ENCODE measurements at places on chromosomes 11 and 22. TPM values are rescaled to one million over a fixed set of nuclear protein-coding genes. Genes with fewer than 3 reads are reported as not detected.

Gene BATF2
- not detected for total RNA-seq

Gene PRR5L
- total RNA-seq = 102 TPM

Gene CCDC87
- total RNA-seq = 0.39 TPM

- H3K36me3 ChIP-seq = no peaks in the 10 kb centered on the region
- H3K27ac ChIP-seq = no peak overlapping the region
- no peak for DNase-seq
- H3K4me3 ChIP-seq = no peak overlapping the region
These were observed 3.0 kb downstream of the C11orf52 start for GRCh38 chr11:111921541-111922230.

- no peak within 1 kb of the TSS for H3K4me3 ChIP-seq
- DNase-seq = no peak
- H3K4me1 ChIP-seq = no peaks in the 10 kb centered on the region
- H3K36me3 ChIP-seq = no peaks in the 10 kb centered on the region
- H3K27me3 ChIP-seq = no peaks in the 10 kb centered on the region
These were observed at the start of gene GPR152 for GRCh38 chr11:67452141-67452952. TSS of gene GPR152 (minus strand) at chr11:67452729. CDS start at chr11:67452724, 5 bp downstream.

DNA sequence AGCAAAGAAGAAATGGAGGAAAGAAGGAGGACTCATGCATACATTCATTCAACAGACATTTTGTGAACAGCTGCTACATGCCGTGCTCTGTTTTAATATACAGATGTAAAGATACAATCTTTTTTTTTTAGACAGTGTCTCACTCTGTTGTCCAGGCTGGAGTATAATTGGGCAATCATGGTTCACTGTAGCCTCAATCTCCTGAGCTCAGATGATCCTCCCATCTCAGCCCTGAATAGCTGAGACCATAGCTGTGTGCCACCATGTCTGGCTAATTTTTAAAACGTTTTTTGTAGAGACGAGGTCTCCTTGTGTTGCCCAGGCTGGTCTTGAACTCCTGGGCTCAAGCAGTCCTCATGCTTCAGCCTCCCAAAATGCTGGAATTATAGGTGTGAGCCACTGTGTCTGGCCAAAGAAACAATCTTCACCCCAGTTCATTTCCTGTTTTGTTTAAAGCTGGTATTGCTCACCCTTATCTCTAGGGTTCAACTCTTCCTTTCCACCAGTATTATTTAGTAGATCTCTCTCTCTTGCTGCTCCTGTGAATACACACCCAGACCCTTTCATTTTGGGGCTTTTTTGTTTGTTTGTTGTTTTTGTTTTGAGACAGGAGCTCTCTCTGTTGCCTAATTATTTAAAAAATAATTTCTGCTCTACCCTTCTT, 69.8 kb downstream of the RNF169 start:
- no peaks in the 10 kb centered on the region for H3K27me3 ChIP-seq
- DNase-seq = no peak
- H3K4me3 ChIP-seq = no peak overlapping the region
- no peak overlapping the region for H3K27ac ChIP-seq
- H3K36me3 ChIP-seq = peaks cover 50% of the 10 kb centered on the region
- H3K4me1 ChIP-seq = peaks cover 17% of the 10 kb centered on the region

GRCh38 chr22:17980015-17980590, 44.3 kb downstream of the MICAL3 start:
- peaks cover 49% of the 10 kb centered on the region for H3K4me1 ChIP-seq
- no peak for DNase-seq
- no peak overlapping the region for H3K4me3 ChIP-seq
- H3K27me3 ChIP-seq = no peaks in the 10 kb centered on the region
- no peaks in the 10 kb centered on the region for H3K36me3 ChIP-seq

DNA sequence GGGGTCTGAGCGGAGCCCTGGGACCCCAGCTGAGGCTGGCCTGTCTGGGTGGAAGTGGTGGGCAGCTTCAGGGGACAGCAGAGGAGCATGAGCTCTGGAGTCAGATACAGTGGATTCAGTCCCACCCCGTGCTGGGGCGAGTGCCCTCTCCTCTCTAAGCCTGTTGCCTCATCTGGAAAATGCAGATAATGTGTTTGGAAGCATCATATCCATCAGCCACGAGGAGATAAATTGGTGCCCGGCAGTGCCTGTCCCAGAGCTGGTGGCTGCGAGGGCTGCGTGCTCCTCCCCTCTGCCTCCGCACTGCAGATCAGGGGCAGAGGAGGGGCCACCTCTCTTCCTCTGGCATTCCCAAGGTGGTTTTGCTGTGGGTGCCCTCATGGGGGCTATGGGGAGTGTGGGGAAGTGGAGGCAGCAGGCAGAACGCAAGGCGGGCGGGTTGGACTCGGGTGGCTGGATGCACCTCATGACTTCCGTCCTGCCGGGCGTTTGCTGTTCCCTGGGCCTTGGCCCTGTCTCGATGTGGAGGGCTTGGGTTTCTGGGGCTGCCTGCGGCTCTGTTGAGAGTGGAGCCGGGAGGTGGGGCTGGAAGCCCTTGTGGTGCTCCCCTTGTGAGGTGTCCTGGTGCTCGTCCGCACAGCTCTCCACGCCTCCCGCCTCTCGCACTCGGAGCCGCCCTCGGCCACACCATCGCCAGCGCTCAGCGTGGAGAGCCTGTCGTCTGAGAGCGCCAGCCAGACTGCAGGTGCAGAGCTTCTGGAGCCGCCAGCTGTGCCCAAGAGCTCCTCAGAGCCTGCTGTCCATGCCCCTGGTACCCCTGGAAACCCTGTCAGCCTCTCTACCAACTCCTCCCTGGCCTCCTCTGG, 20.9 kb downstream of the MICALL1 start:
- no peak for DNase-seq
- peaks cover 16% of the 10 kb centered on the region for H3K4me1 ChIP-seq
- H3K36me3 ChIP-seq = peaks cover 18% of the 10 kb centered on the region
- no peak overlapping the region for H3K4me3 ChIP-seq
- no peak overlapping the region for H3K27ac ChIP-seq
- no peaks in the 10 kb centered on the region for H3K27me3 ChIP-seq

DNA sequence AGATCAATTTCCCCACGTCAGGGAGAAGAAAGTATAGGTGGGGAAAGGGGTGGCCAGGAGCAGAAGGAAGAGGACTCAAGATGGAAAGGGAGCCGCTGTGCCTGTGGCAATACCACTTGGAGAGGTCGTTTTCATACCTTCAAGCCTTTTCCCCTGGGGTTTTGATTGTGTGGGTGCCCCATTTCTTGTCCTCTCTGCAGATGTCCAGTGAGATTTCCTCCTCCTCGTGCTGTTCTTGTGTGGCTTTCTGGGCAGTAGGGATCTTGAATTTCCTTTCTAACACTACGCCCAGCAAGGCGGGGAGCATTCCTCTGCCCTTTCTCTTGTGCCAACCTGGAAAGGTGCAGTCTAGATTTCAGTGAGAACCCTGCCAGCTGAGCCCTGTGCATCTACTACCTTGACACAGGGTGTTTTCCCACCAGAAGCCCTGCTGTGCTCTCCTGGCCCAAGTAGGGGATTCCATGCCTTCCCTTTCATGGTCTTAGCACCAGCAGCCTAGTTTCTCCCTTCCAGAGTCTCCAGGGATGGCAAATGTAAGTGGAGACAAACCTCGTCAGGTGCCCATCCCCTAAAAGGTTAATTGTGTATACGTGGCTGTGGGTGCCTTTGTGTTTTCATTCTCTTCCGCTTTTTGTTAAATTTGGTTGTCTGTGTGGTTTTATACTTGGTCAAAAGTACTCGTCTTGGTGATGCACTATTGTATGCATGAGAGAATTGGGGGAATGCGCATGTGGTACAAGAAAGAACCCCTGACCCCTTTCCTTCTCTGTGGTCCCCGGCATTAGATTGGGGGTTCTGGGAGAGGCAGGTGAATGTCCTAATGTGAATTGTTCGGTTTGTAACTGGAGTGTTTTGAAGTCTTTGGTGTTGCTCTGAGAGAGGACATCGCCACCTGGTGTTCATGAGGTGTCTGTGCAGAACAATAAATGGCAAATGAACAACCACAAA, 71.4 kb upstream of the MPEG1 start:
- peaks cover 41% of the 10 kb centered on the region for H3K27me3 ChIP-seq
- no peak for DNase-seq
- H3K4me1 ChIP-seq = no peaks in the 10 kb centered on the region
- no peak overlapping the region for H3K4me3 ChIP-seq
- no peak overlapping the region for H3K27ac ChIP-seq

DNA sequence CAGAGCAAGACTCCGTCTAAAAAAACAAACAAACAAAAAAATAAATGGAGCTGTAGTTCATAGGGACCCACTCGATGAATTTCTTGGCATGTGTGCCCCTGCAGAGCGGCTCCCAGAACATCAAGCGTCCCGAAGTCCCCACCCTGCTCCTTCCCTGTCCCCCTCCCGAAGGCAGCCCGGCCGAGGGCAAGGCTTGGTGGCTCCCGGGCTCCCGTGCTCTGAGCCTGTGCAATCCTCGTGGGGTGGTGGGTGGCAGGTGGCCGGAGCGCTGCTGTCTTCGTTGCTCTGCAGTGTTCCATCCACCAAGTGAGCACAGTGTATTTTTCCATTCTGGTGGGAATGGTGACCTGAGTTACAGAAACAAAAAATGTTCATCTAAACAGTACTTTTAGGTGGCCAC, 33.5 kb upstream of the GAL start:
- peaks cover 5% of the 10 kb centered on the region for H3K4me1 ChIP-seq
- H3K27ac ChIP-seq = no peak overlapping the region
- no peak overlapping the region for H3K4me3 ChIP-seq
- H3K27me3 ChIP-seq = peaks cover 34% of the 10 kb centered on the region
- DNase-seq = no peak

DNA sequence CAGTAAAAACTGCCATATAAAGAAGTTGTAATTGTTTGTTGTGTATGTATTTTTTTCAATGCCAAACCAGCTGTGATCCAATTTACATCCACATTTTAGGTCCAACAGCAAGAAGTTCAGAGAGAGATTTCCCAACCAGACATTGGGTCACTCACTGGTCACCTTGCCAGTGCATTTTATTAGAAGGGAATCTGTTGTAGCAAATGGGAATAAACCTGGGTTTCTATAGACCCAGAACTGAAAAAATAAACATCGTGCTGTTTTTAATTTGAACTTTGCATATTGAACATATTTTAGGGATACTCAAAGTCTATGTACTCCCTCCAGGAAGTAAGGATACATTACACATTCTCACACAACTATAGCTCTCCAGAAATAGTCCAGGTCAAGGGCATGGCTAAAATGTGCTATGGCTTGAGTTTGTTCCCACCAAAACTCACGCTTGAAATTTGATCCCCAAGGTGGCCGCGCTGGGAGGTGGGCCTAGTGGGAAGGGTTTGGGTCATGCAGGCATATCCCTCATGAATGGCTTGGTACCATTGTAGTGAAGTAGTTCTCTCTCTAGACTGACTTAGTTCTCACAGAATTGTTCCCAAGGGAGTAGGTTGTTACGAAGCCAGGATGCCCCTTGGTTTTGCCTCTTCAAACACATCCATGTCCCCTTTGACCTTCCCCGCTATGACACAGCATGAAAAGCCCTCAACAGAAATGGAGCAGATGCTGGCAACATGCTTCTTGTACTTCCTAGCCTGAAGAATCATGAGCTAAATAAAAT, 90.9 kb downstream of the RRAS2 start:
- H3K27me3 ChIP-seq = no peaks in the 10 kb centered on the region
- no peak for DNase-seq
- H3K4me3 ChIP-seq = no peak overlapping the region

DNA sequence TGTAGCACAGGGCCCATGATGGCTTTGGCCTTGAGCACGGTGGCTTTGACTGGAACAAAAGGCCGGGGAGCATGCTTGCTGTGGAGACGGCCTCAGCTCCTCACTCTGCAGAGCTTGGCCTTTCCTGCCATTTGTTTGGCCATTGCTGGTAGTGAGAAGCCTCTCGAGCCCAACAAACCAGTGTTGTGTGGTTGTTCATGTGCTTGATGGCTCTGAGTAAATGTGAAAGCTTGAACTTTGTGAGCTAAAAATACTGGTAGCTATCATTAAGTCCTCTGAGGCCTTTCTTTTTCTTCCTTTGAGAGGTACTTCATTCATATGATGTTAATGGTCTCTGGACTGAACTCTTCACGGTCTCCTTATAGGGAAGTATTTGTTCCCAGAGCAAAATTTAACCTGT, 39.6 kb downstream of the NAT10 start:
- no peak overlapping the region for H3K4me3 ChIP-seq
- no peaks in the 10 kb centered on the region for H3K27me3 ChIP-seq
- no peaks in the 10 kb centered on the region for H3K4me1 ChIP-seq
- no peak overlapping the region for H3K27ac ChIP-seq
- peaks cover 50% of the 10 kb centered on the region for H3K36me3 ChIP-seq
- no peak for DNase-seq

DNA sequence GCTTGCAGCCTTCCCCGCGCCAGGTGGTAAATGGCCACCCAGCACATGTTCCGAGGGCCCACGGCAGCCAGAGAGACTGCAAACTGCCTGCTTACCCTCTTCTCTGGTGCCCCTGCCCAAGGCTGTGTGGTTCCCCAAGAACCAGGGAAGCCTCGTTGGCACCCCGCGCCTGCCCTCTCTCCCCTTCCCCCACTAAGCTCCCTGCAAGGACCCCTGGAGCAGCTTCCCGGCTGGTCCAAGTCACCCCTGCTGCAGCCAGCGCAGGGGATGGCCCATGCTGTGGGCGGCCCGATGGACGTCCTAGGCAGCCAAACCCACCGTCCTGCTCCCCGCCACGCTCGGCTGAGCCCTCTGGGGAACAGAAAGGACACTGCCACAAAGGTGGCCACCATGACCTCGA, 30.2 kb downstream of the MACROD1 start:
- H3K27me3 ChIP-seq = no peaks in the 10 kb centered on the region
- no peak overlapping the region for H3K4me3 ChIP-seq
- no peaks in the 10 kb centered on the region for H3K4me1 ChIP-seq

DNA sequence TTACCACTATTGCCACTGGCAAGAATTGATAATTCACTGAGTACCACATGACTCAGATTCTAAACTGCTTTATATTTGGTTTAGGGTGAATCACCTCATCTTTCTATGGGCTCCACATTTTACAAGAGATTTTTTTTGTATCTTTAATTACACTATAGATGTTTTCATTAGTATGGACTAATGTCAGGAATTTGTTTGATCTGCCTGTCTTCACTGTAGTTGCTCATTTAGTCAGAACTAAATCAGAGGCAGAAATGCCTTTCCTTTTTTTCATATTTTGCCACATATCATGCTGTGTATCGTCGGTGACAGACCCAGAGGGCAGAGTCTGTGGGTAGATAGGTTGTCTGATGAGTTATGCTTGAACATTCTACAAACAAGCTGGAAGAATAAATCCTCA, 524.1 kb downstream of the METTL15 start:
- H3K36me3 ChIP-seq = no peaks in the 10 kb centered on the region
- H3K27ac ChIP-seq = no peak overlapping the region
- H3K27me3 ChIP-seq = no peaks in the 10 kb centered on the region

GRCh38 chr11:116602637-116602942, 170.2 kb downstream of the BUD13 start:
- no peak for DNase-seq
- no peaks in the 10 kb centered on the region for H3K27me3 ChIP-seq
- no peaks in the 10 kb centered on the region for H3K4me1 ChIP-seq
- no peak overlapping the region for H3K27ac ChIP-seq
- no peak overlapping the region for H3K4me3 ChIP-seq

GRCh38 chr11:3947061-3947460, 91.6 kb downstream of the STIM1 start:
- H3K4me1 ChIP-seq = peaks cover 56% of the 10 kb centered on the region
- no peak overlapping the region for H3K4me3 ChIP-seq
- peak overlapping the region; percentile 79 for H3K27ac ChIP-seq
- H3K36me3 ChIP-seq = no peaks in the 10 kb centered on the region
